ENCODE measurements at places on chromosomes 7 and 10. TPM values are rescaled to one million over a fixed set of nuclear protein-coding genes. Genes with fewer than 3 reads are reported as not detected.

ANKRD7 gene
- not detected for total RNA-seq

SORBS1 gene
- 58.2 TPM for total RNA-seq

NUDT13 gene
- total RNA-seq: 2.8 TPM

CCDC7 gene
- total RNA-seq: 22.8 TPM

SP8 gene
- total RNA-seq: not detected

CELF2 gene
- 106 TPM for total RNA-seq

DNA sequence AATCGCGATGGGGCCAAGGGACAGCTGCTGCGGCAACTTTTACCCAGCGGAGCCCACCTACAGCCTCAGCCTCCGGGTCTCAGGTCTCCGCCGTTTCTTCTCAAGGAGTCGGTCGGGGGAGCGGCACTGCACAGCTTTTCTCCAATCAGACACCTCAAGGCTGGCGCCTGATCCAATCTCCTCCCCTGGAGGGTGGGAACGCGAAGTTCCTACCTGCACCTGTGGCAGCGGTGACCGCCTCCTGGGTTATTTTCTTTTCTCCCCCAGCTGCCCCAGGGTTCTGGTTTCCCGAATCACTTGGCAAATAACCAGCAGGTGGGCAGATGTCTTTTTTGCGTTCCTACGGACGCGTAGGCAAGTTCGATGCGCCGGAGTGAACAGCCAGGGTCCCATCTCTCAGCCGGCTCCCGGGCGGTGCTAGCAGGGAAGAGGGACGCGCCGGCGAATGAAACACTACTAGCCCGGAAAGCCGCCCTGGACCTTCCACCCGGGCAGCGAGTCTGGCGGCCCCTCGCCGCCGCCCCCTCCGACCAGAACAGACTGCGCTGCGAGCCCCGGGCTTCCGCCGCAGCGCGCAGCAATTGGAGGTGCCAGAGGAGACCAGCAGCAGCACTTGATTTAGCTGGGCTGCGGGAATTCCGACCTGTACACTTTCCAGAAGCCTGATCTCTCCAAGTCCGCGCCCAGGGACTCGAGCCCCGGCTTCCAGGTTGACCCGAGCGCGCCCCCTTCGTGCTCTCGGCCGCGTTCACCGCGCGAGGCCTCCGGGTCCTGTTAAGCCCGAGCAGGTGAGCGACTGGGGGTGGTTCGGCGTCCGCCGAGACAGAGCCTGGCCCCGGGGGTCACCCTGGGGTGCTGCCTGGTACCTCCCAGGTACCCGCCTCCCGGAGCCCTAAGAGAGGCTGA is at the start of gene PRR15:
Gene PRR15, plus strand, starts transcription at position 246 of the 906 bp plus-strand sequence. CDS start 2,495 bp downstream, outside the sequence.
- DNase-seq: peak; percentile 59

DNA sequence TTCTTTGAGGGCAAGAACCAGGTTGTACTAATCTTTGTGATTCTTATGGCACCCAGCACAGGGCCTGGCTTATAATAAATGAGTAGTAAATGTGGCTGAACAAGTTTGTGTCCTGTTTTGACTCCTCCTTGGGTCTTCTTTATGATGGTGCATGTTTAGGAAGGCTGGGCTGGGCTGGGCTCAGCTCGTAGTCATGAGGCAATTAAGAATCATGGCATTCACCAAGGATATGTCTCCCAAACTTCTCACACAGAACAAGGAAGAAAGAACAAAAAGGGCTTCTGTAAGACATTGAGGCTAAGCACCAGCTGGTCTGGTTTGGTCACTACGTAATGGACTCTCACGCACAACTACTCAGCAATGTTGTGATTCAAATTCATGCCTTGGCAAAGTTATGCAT is 30.5 kb upstream of the YAE1 start:
- DNase-seq: no peak

DNA sequence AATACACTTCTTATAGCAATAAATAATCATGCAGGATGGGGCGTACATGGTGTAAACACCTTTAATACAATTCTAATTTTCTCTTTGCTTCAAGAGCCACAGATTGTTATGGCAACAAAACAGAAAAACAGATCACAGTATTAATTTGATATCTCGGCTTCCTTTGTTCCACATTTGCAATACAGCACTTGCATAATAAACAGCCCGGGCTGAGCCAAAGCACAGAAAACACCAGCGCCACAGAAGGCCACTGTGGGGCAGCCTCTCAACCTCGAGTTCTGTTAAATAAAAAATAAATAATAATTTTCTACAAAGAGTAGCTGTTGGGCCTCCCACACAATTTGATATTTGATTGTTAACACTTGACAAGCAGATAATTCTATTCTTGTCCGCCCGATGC is 255.9 kb downstream of the USP6NL start:
- DNase-seq: no peak

- DNase-seq: no peak
Measured at GRCh38 chr10:133207627-133208026, 22.4 kb upstream of the UTF1 start.

DNA sequence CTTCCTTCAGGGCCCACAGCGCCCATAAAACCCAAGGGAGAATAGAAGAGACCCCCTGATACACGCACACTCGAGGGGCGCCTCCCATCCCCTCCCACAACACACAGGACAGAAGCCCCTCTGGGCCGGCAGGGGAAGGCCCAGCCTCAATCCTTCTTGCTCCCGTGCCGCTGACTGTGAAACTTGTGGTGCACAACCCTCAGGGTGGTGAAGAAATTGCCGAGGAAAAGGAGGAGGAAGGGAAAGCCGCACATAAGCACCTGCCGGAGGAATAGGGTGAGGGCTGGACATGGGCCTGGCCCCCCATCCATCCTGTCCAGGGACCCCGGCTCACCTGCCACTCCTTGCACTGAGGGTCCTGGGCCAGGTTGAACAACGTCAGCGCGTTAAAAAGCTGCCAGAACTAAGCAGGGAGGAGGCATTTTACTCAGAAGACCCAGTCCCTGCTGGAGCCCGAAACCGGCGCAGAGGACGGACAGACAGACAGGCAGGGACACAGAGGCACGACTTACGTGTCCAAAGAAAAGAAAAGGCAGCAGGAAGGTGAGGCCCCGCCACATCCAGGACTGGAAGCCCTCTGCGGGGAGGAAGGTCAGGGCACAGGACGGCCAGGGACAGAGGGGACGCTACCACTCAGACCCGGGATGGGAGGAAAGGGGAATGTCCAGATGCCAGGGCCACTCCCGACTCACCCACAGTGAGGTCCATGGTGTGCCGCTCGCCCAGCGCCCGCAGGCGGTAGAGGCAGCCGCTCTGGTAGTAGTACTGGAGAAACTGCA is 7.2 kb downstream of the TMEM120A start:
- DNase-seq: peak; percentile 23
